NCI-H446 treated with DMSO at 0.1 percent for 48 hours (cell line): ENCODE measurements at places on chromosomes 6 and 20.

DNA sequence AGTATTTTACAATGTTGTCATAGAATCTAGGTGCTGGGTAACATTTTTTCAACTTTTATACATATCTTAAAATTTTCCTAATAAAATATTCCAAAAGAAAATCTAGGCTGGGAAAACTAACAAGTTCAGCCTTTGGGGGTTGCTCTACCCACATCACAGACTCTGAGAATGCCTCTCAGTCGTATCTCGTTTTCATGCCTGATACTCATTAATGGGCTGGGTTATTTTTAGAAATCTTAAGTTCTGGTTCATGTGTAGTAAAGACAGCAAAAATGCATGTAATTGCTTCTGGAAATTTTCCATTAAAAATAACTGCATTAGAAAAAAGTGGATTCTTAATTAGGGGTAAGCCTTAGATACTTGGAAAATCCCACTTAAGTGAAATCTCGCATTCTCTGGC, 149.3 kb downstream of the SLC24A3 start:
- DNase-seq, result no peak

DNA sequence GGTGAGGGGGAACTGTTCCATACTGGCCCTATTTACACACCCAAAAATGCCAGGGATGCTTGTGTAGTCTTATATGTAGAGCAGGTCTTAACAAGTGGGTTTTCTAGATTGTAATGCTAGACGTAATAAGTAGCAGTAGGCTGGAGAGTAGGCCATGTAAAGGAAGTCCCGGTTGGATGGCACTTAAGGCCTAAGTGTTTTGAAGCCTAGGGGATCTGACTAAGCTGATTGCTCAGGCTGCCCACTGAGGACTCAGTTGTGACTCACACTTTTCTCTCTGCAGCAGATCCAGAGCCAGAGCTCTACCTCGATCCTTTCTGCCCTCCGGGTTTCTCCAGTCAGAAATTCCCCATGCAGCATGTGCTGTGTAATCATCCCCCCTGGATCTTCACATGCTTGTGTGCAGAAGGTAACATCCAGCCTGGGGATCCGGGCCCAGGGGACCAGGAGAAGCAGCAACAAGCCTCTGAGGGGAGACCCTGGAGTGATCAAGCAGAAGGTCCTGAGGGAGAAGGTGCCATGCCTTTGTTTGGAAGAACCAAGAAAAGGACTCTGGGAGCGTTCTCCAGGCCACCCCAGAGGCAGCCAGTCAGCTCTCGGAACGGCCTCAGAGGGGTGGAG, 26.6 kb downstream of the ZNF133 start:
- DNase-seq, result no peak

- DNase-seq, result no peak
Observed at GRCh38 chr6:131951576-131952230, 531 bp upstream of the CCN2 start.

GRCh38 chr6:130412556-130413290, 46.9 kb downstream of the TMEM200A start:
- DNase-seq, result no peak

DNA sequence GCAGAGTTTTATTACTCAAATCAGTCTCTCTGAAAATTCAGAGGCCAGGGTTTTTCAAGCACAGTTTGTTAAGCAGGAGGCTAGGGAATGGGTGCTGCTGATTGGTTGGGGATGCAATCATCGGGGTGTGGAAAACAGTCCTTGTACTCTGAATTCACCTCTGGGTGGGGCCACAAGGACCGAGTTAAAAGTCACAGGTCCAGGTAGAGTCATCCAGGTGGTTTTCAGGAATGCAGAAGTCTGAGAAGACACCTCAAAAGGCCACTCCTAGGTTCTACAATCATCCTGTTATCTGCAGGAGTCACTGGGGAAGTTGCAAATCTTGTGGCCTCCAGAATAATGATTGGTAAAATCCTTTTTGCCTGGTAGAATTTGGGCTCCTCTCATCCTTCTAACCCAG, 371.2 kb upstream of the SULF2 start:
- DNase-seq, result no peak

DNA sequence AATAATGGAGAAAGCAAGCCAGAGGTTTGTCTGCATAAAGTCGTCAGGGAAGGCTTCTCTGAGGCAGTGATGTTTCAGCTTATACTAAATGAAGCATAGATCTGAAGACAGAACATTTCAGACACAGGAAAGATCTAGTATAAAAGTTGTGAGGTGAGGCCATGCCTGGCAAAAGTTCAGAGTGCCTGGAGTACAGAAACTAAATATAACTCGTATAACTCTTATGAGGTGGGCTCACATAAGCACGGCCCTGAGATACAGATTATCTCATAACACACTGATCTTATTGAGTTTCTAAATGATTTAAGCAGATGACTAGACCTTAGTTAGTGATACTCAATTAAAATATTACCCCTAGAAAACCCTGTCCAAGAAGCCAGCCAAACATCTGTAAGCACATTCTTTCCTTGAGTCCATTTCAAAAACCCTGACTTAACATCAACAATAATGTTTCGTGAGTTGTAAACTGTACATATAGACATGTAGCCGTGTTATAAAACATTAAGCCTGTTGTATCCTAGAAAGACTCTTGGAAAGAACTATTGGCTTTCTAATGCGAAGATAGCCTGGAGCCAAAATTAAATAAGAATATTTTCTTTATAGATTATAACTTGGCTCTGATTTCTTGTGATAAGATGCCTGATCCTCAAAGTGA, 667.6 kb downstream of the TENT5A start:
- DNase-seq, result no peak

DNA sequence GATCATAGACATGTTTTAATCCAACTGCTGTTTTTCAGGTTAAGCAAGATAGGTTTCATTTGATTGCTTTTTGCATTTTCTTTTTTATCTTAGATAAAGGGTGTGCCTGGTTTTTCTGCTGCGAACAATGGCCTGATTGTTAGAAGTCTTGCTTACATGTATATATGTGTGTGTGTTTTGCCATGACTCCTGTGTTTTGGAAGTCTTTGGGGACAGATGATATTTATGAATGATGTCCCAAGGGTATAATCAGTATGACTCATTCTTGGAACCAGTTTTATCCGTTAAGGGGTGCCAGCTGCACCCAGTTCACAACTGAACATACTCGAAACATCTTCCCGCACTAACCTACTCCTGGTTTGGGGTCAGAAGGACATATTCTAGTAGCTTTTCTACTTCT, 230.1 kb upstream of the SUPT3H start:
- DNase-seq, result no peak
